Breast epithelium (tissue), 4 donors: ENCODE measurements at places on chromosomes 7 and 10. TPM values are rescaled to one million over a fixed set of nuclear protein-coding genes. Genes with fewer than 3 reads are reported as not detected.

C10orf67 gene
- not detected for total RNA-seq

CNPY1 gene
- total RNA-seq, result not detected

KLF14 gene
- total RNA-seq, result not detected

TAS2R41 gene
- total RNA-seq, result 1.3 TPM

CALHM3 gene
- not detected for total RNA-seq

OR2A12 gene
- total RNA-seq, result not detected

TRIM50 gene
- total RNA-seq, result 1.4 TPM

HABP2 gene
- 0.66 TPM for total RNA-seq

GPR141 gene
- total RNA-seq, result 0.88 TPM

RELN gene
- total RNA-seq, result 4.5 TPM

SPDYE5 gene
- total RNA-seq, result not detected

IQUB gene
- 8.2 TPM for total RNA-seq

PLAU gene
- 4.2 TPM for total RNA-seq

AGAP6 gene
- total RNA-seq, result 29.8 TPM
